AG04450 (cell line): ENCODE measurements at places on chromosomes 16 and 17.

DNA sequence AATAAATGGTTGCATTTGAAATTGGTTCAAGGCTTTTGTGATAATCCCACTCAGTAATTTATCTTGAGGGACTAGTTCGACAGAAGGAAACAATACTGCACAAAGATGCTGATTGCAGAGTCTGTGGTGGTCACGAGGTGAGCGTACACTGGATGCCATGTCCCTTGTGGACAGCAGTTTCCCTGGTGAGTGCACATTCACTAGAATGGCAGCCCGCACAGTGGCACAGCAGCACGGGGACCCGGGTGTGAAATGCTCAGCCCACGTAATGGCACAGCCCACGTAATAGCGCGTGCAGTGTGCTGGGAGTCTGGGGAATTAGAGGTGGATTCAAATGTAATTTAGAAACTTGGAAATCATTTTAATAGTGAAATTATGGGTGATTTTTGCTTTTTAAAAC lies 154.0 kb downstream of the LGALS9B start:
- no peak for DNase-seq

DNA sequence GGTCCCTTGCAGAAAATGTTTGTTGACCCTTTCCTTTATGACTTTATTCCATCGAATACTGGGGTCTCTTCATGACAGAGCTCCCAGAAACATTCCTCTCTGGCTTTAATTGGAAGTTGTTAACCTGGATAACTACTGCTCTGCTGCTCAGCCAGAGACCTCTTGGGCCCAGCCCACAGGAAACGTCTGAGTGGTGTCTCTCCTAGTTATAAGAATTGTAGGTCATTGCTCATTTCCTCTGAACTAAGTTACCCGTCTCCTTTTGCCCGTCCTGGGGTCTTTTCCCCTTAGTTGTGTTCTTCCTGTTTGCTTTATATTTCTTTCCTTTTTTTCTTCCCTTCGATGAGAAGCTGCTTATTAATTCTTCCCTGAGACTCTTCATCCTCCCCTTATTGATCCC lies 9.0 kb downstream of the MAP2K6 start:
- no peak for DNase-seq

DNA sequence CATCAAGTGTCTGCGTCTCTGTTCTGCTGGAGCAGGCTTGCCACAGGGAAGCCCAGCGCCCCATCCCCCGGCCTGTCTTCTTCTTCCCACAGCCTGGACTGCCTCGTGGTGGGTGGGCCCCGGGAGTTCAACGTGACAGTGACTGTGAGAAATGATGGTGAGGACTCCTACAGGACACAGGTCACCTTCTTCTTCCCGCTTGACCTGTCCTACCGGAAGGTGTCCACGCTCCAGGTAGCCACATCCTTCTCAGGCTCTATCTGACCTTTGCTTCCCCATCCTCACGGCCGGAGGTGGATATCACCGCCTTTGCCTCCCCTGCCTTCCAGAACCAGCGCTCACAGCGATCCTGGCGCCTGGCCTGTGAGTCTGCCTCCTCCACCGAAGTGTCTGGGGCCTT lies 29.8 kb upstream of the ITGAX start:
- no peak for DNase-seq

- DNase-seq = no peak
Measured at GRCh38 chr17:63542218-63542545, 8.1 kb upstream of the DCAF7 start.

DNA sequence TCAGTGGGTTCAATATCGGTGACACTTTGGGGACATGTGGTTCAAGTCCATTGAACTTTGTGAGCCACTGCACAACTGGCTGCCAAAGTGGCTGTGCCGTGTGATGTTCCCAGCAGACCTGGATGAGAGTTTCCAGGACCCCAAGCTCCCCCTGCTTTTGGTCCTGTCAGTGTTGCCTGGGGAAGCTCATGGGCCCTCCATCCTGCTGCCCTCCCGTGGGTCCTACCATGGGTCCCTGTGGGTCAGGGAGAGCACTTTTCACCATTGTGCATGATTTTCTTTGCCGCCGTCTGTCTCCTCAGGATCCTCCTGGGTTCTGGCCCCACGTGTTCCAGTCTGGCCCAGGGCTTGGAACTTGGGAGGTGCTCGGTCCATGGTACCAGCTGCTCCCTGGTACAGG lies 38.1 kb downstream of the LGALS9 start:
- no peak for DNase-seq

- DNase-seq = no peak
Measured at GRCh38 chr17:73625006-73625405, 19.2 kb downstream of the SDK2 start.

DNA sequence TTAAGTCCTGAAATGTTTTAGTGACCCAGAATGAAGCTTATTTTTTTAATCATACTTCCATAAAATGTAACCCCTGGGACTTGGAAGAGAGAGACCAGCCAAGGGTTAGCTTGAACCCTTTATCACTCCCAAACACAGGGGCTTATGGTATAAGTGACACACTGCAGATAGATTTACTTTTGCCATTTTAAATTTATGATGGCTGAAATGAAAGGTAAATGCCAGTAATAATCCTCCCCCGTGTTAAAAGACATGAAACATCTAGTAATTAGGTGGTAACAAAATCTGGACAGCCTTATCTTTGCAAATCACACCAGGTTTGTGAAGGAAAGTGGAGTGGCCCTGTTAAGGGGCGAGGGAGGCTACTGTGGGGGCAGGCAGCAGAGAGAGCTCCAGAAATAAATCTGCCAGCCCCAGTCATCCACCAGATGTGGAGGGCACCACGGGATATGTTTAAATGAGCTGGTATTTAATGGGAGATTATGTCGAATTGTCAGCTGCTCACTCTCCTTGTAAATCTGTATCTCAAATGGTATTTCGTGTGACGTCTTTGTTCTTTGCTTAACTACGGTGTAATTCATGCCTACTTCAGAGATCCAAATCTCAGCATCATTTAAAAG lies 326.5 kb downstream of the WWOX start:
- DNase-seq = no peak

DNA sequence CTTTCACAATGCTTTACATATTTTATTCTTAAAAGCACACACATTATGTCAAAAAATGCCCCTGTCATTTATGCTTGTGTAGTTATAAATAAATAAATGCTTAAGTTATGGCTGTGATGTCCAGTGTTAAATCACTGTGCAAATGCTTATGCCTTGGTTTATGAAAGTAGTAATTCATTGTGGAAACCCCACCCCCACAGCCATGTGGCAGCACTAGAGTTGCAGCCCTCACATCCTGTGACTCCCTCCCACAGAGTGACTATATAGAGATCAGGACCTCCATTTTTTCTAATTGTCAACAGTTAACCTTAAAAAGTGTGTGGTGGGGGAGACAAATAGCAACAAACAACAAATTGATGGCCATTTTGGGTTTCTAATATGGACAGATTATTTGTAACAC lies 2.4 kb downstream of the SKAP1 start:
- DNase-seq = no peak

DNA sequence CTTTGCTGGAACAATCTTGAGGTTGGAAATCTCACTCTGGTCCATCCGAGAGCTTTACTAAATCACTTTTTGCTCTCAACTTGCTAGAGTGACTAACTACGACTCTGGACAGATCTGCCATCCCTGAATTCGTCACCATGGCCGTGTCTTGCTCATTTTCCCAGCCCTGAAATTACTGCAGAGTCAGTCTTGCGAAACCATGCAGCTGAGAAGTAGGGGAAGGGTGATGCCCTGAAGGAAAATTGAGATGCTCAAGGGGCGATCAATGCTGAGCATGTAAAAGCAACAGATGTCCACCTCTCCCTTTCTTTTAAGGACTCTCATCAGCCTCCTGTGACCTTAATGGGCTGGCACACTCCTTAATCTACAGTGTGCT lies 18.8 kb downstream of the PCTP start:
- DNase-seq = peak; percentile 41

- DNase-seq = no peak
Measured at GRCh38 chr17:65196617-65197016, 59.4 kb downstream of the RGS9 start.

- no peak for DNase-seq
Measured at GRCh38 chr16:57026778-57027062, 37.4 kb downstream of the NLRC5 start.

GRCh38 chr17:51650202-51650601 lies 389.9 kb downstream of the UTP18 start:
- no peak for DNase-seq

- DNase-seq = no peak
Measured at GRCh38 chr17:47695429-47696376, 1.7 kb downstream of the TBKBP1 start.

GRCh38 chr17:77473615-77474226 lies 333.0 kb downstream of the SEC14L1 start:
- DNase-seq = no peak

DNA sequence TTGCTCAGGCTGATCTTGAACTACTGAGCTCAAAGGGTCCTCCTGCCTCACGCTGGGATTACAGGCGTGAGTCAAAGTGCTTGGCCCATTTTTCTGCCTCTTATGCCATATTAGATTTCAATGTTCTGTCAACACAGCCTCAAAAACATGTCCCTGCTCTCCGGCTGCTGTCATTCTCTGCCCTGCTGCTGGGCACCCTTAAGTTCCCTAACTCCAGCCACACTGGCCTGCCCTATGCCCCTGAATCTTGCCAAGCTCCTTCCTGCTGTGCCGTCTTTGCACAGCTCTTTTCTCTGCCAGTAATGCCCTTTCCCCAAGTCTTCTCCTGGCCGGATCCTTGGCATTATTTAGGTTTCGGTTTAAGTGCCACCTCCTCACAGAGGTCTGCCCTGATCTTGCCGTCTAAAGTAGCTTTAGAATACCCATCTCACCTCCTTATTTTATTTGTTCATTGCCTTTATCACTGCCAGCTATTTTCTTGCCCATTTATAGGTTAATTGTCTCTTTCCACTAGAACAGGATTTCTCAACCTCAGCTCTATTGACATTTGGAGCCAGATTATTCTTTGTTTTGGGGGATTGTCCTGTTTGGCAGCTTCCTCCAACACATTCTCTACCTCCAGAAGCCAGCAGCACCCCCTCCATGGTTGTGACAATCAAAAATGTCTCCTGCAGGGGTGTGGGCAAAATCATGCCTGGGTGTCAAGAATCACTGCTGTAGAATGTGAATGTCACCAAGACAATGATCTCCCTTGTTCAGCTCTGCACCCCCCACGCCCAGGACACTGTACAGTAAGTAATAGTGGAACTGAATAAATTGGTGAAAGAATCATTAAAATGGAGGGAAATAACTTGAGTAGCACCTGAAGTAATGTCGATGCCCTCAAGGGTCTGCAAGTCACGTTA lies 168.2 kb downstream of the CYLD start:
- DNase-seq = no peak

DNA sequence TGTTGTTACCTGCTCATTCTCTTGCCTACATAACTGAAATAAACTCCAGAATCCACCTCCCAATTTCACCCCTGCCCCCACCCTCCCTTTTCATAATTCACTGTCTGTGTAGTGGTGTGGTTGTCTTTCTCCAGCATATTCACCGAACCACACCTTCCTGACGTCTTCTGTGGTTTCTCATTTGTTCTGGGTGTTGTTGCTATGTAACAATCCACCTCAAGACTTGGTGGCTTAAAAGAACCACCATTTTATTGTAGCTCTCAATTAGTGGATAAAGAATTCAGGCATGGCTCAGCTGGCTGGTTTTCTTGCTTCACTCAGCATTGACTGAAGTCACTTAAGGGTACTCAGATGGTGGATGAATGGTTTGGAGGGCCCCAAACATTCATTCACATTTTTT lies 229.8 kb downstream of the MAF start:
- DNase-seq = no peak
